A549 treated with Hydrocortisone at 1 μM for 4 hours (cell line): ENCODE measurements at places on chromosomes 3 and 15. TPM values are rescaled to one million over a fixed set of nuclear protein-coding genes. Genes with fewer than 3 reads are reported as not detected.

Gene CMSS1
- total RNA-seq: 40.3 to 62.5 TPM (median 55.6 TPM) in 5 replicates

Gene BLM
- total RNA-seq: 12.2 to 15.2 TPM (median 12.5 TPM) in 5 replicates

Gene XCR1
- not detected in 5 replicates for total RNA-seq

Gene DCLK3
- total RNA-seq: not detected in 5 replicates

Gene CCDC14
- total RNA-seq: 15.9 to 20.5 TPM (median 19.1 TPM) in 5 replicates

Gene UTS2B
- total RNA-seq: 0.13 to 0.20 TPM in 2 of 5 replicates, not detected in the others

Gene ALPK3
- 0.08 to 0.10 TPM (median 0.09 TPM) in 5 replicates for total RNA-seq

Gene FETUB
- 0.12 to 0.34 TPM (median 0.15 TPM) in 3 of 5 replicates, not detected in the others for total RNA-seq

Gene MYO5C
- total RNA-seq: 5.5 to 7.5 TPM (median 6.4 TPM) in 5 replicates

Gene CNTN3
- total RNA-seq: not detected in 5 replicates

Gene ZBBX
- not detected in 5 replicates for total RNA-seq

Gene NMNAT3
- total RNA-seq: 0.76 to 1.5 TPM (median 1.2 TPM) in 5 replicates

Gene GPR149
- total RNA-seq: not detected in 5 replicates

Gene PLS1
- 8.8 to 11.7 TPM (median 10.3 TPM) in 5 replicates for total RNA-seq

Gene KIF23
- total RNA-seq: 70.6 to 103 TPM (median 79.7 TPM) in 5 replicates

Gene TMA7
- 258 to 318 TPM (median 277 TPM) in 5 replicates for total RNA-seq

Gene TEX55
- total RNA-seq: not detected in 5 replicates

Gene ZMYND10
- total RNA-seq: 0.79 to 1.7 TPM (median 1.1 TPM) in 5 replicates

Gene TKT
- 1,744 to 2,020 TPM (median 1,920 TPM) in 5 replicates for total RNA-seq

Gene CYP1A2
- not detected in 5 replicates for total RNA-seq

Gene TMEM212
- total RNA-seq: not detected in 5 replicates

Gene LSMEM2
- 0.07 to 0.10 TPM in 2 of 5 replicates, not detected in the others for total RNA-seq

Gene SETD5
- 42.3 to 58.4 TPM (median 48.0 TPM) in 5 replicates for total RNA-seq

Gene STARD5
- total RNA-seq: 1.1 to 2.1 TPM (median 1.8 TPM) in 5 replicates

Gene SLC12A1
- total RNA-seq: not detected in 5 replicates

Gene KBTBD13
- total RNA-seq: not detected in 5 replicates

Gene RGMA
- 0.25 to 0.40 TPM (median 0.31 TPM) in 5 replicates for total RNA-seq
